Activated CD4-positive, CD25-positive, alpha-beta regulatory T cell treated with anti-CD3 and anti-CD28 coated beads, Interleukin-2, amount 50 U/mL, for 24 hours (primary cell): ENCODE measurements at places on chromosomes 2 and 18.

GRCh38 chr2:31428001-31428418 lies 13.5 kb upstream of the XDH start:
- no peak for ATAC-seq

DNA sequence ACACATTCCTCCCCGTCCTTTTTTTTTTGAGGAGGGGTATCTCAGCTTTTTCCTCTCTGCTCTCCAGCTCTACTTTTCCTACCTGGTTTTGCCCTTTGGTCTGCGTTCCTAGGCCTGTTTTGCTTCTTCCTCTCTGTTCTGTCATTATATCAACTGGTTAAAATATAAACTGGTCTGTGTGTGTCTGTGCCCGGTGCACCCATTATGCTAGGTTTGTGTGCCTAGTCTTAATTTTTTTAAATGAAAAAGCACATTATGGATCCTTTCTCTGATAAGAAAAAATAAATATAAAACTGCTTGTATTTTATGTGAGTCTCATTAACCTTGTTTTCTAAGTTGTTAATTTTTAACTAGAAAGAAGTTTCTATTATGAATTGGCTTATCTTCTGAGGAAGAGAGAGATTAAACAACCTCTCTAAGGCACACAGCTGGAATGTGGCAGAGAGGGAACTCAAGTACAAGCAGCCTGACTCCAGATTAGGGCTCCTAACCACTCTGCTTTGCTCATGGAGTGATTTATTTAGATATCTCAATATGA lies 17.4 kb downstream of the SLC38A11 start:
- ATAC-seq = no peak

GRCh38 chr18:77343846-77344510 lies 94.3 kb downstream of the GALR1 start:
- no peak for ATAC-seq

DNA sequence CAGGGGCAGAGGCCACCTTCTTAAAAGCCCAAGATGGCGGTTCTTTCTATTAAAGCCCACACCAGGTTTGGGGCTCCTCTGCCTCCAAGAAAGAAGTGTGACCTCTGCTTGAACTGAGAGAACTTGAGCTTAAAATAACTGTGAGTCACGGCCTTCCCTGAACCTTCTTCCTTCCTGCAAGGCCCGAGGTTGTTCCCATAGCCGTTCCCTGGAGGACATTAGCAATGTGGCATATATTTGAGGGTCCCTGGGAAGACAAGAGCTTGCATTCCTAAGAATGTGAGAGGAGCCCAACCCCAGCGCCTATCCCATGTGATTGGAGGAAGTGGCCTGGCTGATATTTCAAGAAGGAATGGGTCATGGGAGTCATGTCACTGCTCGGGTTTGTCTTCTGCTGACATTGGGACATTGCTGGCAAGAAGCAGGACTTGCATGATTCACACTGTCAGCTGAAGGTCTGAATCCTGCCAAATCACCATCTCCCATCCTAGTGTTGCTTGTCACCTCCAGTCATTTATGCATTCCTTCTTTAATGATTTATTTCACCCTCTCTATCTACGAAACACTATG lies 168.1 kb downstream of the TRIB2 start:
- no peak for ATAC-seq

DNA sequence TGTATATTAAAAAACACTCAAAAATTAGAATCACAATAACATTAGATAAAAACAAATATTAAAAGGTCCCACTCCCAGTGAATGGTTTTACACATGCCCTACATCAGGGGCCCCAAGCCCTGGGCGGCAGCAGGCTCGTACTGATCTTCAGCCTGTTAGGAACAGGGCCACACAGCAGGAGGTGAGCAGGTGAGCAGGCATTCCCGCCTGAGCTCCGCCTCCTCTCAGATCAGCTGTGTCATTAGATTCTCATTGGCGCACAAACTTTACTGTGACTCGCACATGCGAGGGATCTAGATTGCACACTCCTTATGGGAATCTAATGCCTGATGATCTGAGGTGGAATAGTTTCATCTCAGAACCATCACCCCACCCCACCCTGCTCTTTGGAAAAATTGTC lies 74.2 kb downstream of the MBD2 start:
- no peak for ATAC-seq

GRCh38 chr2:150357770-150358467 lies 129.5 kb downstream of the RND3 start:
- no peak for ATAC-seq

DNA sequence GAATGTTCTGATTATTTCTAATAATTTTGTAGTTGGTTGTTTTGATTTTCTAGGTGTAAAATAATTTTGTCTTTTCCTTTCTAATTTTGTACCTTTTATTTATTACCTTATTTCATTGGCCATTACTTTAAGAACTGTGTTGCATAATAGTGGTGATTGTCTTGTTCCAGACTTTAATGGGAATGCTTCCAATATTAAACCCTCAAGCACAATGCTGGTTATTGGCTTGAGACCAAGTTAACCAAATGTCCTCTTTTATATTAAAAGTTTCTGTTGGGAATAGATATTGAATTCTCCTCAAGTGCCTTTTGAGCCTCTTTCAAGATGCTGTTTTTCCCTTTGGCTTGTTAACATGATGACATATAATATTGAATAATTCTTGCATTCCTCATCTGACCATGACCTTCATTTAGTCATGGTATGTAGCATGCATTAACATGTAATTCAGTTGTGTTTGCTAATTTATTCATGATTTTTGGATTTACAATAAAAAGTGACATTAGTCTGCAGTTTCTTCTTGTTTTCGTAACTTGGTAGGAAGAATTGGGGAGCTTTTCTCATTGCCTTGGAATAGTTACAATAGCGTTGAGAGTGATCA lies 141.7 kb downstream of the DIS3L2 start:
- ATAC-seq = no peak

- no peak for ATAC-seq
Measured at GRCh38 chr2:124258140-124258880, 233.2 kb downstream of the CNTNAP5 start.

DNA sequence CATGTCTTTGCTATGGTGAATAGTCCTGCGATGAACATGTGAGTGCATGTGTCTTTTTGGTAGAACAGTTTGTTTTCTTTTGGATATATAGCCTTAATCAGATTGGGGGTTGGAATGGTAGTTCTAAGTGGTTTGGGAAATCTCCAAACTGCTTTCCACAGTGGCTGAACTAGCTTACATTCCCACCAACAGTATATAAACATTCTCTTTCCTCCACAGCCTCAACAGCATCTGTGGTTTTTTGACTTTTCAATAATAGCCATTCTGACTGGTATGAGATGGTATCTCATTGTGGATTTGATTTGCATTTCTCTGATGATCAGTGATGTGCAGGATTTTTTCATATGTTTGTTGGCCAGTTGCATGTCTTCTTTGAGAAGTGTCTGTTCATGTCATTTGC lies 112.2 kb upstream of the SESTD1 start:
- ATAC-seq = no peak

GRCh38 chr2:236215196-236215595 lies 47.0 kb upstream of the GBX2 start:
- ATAC-seq = no peak

DNA sequence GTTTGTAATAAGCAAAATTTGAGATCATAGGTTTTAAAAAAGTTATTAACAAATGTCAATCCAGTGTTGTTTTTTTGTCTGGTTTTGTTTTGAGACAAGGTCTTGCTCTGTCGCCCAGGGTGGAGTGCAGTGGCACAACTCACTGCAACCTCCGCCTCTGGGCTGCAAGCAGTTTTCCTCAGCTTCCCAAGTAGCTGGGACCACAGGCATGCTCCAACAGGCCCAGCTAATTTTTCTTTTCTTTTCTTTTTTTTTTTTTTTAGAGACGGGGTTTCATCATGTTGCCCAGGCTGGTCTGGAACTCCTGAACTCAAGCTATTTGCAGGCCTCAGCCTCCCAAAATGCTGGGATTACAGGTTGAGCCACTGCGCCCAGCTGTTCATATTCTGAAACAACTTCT lies 31.3 kb downstream of the GALNT3 start:
- no peak for ATAC-seq

DNA sequence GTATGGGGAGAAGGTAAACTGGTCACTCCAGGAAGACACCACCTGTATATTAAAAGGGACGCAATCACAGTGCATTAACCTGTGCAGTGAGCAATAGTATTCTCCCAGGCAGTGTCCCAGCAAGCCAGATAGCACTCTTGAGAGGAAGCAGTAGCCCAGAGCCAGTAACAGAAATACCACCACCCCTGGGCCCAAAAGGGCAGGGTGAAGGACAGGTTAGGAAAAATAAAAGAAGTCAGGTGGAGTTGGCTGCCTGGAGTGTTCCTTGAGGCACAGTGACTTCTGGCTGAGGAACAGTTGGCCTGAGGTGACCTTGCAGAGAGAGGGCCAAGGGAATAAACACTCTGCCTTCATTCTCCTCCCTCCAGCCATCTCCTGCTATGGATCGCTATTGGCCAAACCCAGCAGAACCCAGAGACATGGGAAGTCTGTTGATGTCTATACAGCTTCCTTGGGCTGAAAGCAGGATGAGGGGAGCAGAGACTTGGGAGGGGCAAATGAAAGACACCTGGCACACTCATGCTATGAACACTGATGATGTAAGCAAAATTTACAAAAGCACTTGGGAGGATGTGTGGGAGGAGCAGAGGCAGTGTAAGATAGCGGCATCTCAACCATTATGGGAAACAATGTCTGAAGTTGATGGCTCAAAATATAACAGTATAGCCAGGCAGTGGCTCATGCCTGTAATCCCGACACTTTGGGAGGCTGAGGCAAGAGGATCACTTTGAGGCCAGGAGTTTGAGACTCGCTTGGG lies 7.5 kb downstream of the C18orf32 start:
- no peak for ATAC-seq

DNA sequence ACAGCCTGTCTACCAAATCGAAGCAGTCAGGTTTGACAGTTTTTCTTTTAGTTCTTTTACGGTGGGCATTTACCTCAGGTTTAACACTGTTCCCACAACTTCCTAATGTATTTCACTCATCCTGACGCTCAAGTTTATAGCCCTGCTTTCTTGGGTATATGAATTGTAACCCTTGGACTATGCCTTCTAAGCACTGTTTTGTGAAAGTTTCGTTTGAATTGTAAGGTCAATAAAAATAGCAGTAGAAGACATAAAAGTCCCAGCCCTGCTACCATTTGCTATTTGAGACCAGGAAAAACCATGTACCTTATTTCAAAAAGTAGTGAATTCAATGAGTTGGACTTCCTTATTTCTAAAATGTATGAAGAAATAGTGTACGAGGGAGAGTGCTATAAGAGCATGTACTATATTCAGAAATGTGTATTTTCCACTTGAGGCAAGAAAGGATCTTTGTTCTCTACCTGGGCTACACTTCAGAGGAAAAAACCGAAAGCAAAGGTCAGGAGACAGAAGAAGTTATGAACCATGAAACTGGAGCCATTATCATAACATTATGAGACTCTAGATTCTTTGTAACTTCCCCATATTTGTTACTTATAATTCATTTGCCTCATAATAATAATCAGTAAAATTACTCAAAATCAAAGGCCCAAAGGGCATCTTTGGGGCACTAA lies 1.9 kb upstream of the ZC3H15 start:
- ATAC-seq = no peak

DNA sequence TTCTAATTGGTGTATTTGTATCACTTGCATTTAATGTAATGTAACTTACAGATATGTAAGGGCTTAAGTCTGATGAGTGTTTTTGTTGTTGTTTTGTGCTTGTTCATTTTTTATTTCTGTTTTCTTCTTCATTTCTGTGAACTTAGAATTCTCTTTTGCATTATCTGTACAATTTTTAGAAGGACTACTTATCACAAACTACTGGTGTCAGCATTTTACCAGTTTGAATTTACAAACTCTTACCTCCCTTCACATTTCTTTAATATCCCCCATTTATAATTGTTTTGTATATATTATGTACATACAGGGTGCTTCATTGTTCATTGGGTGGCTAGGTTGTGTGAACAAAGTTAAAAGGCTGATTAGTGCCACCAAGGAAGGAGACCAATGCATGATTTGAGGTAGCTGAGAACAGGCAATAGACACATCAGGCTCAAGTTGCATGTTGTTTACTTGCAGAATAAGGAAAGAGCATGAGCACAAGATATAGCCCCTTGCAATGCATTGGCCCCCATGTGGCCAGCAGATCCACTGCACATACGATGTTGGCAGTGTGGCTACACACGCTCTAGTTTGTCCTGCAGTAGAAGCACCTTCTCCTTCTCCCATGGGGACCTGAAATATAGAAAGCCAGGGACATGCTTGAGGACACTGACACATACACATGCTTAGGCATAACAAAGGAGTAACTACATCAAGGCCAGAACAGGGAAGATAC lies 198.2 kb downstream of the CD8B2 start:
- no peak for ATAC-seq

- no peak for ATAC-seq
Measured at GRCh38 chr2:234558642-234559041, 61.8 kb upstream of the ARL4C start.

- no peak for ATAC-seq
Measured at GRCh38 chr2:235533198-235533597, 39.4 kb downstream of the AGAP1 start.

GRCh38 chr2:95392730-95393455 lies 9.6 kb upstream of the FAHD2A start:
- ATAC-seq = no peak

DNA sequence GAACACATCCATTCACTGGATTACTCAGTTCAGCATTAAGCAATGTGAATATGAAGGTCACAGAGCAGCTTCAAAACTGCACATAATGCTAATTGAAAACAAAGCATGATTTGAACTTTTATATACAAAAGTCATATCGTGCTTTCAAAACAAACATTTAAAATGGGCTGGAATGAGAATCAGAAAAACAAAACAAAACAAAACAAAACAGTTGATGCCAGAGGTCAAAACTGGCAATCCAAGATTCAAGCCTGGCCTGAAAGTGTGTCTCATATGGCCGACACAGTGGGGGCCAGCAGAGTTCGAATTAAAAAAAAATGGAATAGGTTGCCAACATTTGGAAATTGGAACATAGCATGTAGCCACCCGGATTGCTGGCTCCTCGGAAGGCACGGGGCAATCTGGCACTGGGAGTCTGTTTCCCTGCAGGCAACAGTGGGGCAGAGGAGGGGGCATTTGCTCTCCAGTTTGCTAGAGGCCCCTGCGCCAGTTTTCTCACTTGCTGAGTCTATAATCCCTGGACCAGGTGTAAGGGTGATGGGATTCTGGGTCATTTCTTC lies 294.4 kb downstream of the ZNF521 start:
- no peak for ATAC-seq

DNA sequence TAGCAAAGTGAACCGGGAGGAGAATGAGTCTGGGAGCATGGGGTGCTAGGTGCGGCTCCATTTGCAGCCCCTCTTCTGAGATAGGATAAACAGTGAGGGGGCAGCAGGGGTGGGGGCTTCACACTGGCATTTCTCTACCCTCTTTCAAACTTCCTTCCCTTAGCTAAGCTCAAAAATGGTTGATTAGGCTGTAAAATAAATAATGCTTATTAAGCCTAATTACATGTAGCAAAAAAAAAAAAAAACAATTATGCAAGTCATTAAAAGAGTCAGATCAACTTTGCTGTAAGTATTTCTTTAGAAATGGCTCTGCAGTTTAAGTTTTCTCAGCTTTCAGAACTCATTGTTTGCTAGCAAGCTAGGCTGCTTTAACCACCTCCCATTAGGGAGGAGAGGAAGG lies 182.7 kb upstream of the FBXO11 start:
- no peak for ATAC-seq
